ENCODE measurements at places on chromosomes 3 and 15. TPM values are rescaled to one million over a fixed set of nuclear protein-coding genes. Genes with fewer than 3 reads are reported as not detected.

GRCh38 chr3:17678116-17678741 lies 64.2 kb downstream of the TBC1D5 start:
- DNase-seq = peak; percentile 41

GRCh38 chr15:66816201-66816600 lies 114.2 kb downstream of the SMAD6 start:
- no peak for DNase-seq

- DNase-seq = no peak
Observed at GRCh38 chr15:62412686-62413085, 247.6 kb upstream of the C2CD4B start.

ISG20 gene
- 1.9 TPM for total RNA-seq

All from fibroblast of the aortic adventitia (primary cell).